NCI-H2171 treated with DMSO at 0.1 percent for 48 hours (cell line): ENCODE measurements at places on chromosomes 5 and 9.

DNA sequence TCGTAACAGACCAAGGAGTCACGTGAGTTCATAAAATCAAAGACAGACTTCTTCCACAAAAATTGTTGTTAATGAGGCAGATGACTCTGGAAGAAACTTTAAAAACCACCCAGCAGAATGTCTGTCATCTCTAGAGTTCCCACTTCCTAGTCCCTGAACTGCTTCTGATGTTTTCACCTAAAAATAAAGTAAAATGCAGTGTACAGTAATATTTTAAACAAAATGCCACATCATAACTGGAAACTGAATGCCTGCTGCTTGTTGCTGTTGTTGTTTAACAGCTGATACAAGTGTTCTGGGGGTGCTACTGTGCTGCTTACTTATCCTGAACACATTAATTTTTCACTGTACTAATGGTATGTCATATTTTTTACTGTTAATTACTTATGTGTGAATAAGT, 577.2 kb downstream of the MTRR start:
- DNase-seq, result no peak

GRCh38 chr5:87347272-87347671, 65.5 kb downstream of the CCNH start:
- no peak for DNase-seq

DNA sequence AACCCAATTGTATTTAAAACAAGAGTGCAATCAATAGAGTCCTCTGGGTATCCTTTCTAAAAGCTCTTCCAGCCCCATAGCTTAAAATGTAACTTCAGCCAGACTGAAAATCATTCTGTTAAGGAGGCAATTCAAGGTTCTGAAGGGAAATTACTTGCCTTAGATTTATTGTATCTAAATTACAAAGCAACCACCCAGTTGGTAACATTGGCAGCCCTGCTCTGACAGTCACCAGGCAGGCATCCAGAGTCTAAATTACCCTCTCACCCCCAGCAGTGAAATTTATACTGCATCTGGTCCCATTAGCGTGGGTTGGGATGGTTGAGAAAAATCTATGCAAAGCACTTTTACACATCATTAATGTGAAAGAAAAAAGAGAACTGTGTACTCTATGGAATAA, 514.7 kb downstream of the MTRR start:
- DNase-seq, result peak; percentile 70

- no peak for DNase-seq
These were observed 36.9 kb upstream of the ADAMTS16 start for GRCh38 chr5:5103245-5103644.

DNA sequence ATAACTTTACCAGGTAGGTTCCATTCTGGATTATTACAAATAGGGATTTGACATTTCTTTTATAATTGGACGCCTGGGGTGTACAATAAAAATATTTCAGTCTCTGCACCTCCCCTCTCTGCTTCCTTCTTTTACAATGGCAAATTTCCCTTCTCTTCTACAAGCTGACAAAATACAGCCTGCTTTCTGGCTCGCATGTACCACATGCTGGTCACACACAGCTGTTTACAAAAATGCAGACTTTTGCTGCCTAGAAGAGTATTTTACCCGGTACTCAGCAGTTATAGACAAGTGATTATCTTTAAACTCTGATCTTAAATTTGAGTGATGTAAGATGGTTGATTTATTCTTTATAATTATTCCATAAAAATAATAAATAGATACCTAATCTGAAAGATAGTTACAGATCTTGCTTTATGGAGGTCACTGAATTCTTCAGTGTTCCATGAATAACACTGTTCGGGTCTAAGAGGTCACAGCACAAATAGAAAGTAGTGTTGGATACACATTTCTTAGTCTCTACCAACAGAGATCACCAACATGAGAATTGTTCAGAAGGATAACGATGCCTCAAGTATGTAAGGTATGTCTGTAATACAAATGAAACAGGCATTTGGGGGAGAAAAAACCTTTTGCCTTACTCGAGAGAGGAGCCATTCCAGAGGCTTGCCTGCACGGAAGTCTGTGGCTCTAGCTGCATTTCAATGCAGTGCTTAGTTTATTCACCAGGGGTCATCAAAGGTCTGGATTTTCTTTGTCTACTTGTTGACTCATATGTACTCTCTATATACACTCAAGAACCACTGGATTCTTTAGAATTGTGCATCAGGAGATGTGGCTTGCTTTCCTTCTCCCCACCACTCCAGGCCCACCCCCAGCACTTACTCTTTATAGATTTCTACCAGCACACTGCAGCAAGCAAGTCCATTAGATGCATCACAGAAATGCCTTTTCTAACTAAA, 206.6 kb upstream of the RFX3 start:
- peak; percentile 87 for DNase-seq

GRCh38 chr5:91955610-91956009, 572.5 kb upstream of the ARRDC3 start:
- DNase-seq, result peak; percentile 25

GRCh38 chr5:179375236-179375685, 30.0 kb upstream of the ADAMTS2 start:
- peak; percentile 54 for DNase-seq

DNA sequence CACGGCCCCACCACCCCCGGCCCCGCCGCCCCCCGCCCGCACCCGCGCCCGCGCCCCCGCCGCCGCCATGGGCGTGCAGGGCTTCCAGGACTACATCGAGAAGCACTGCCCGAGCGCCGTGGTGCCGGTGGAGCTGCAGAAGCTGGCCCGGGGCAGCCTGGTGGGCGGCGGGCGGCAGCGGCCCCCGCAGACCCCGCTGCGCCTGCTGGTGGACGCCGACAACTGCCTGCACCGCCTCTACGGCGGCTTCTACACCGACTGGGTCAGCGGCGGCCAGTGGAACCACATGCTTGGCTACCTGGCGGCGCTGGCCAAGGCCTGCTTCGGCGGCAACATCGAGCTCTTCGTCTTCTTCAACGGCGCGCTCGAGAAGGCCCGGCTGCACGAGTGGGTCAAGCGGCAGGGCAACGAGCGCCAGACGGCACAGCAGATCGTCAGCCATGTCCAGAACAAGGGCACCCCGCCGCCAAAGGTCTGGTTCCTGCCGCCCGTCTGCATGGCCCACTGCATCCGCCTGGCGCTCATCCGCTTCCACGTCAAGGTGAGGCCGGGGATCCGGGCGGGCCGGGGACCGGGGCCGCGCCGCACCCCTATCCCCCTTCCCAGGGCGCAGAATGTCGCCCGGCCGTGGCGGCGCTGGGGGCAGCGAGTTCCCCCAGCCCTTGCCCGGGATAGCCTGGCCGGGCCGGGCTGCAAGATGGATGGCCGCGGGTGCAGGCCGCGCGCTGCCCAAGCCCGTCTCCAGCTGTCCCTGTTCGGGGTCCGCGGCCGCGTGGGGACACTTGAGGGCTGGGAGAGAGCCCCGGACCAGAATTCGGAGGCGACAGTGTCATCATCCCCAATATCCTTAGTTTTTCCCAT, 594 bp downstream of the FAM120A start:
- DNase-seq, result peak; percentile 36

- DNase-seq, result no peak
These were observed 26.0 kb downstream of the ZCCHC7 start for GRCh38 chr9:37146410-37146809.

- no peak for DNase-seq
These were observed 174.0 kb downstream of the ARHGAP26 start for GRCh38 chr5:142944140-142944539.

DNA sequence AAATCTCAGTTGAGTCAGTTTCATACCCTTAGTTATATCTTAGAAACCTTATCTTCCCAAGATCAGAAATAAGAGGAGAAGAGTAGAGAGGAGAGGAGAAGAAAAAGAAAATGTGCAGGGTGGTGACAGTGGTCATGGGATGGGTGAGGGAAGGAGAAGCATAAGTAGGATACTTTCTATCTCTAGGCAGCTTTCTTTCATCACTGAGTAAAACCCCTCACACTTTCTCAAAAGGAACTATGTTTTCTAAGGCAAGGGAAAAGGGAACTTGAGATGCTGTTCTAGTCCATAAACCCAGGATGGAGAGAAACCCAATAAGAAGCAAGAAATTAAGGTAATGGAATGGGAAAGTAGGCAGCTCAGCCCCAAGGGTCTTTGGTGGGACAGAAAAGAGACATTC, 225.3 kb downstream of the MCTP1 start:
- no peak for DNase-seq

- no peak for DNase-seq
These were observed 5.8 kb upstream of the CARD19 start for GRCh38 chr9:93090091-93090655.

- DNase-seq, result no peak
These were observed 228.2 kb downstream of the MAN2A1 start for GRCh38 chr5:109917966-109918365.

GRCh38 chr9:124501771-124502320, 5.4 kb downstream of the NR5A1 start:
- DNase-seq, result no peak

GRCh38 chr9:92424340-92424739, at the start of gene OMD:
Gene OMD, minus strand, starts transcription at chr9:92424471. Its CDS starts 6,913 bp downstream, at chr9:92417558.
- no peak for DNase-seq

DNA sequence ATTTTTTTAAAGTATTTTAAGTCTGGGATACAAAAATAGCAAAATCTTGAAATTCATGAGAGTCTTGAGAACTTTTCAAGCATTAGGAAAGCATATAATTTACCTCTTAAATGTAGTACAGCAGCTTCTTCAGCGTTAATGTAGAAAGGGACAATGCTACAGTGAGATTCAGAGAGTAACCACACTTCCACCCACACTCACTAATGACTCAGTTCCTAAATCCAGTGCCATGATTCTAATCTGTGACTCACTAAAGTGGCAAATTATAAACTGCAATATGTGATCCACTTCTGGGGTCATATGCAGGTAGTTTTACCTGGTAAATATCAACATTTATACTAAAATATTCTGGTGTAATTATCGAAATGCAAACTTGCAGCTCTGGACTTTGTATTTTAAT, 434.5 kb upstream of the TUSC1 start:
- DNase-seq, result no peak

DNA sequence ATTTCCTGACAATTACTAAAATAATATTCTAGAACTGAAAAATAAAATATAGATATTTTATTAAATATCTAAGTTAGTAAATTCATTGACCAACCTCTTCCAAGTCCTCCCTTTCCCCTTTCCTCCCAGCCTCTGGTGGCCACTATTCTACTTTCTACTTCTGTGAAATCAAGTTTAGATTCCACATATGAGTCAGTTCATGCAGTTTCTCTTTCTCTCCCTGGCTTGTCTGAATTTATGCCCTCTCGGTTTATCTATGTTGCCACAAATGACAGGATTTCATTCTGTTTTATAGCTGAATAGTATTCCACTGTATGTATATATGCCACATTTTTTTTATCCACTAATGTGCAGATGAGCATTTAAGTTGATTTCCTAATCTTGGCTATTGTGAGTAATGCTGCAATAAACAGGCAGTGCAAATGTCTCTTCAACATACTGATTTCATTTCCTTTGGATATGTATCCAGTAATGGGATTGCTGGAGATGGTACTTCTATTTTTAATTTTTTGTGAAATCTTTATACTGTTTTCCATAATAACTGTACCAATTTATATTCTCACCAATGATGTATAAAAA, 52.3 kb downstream of the WDR36 start:
- DNase-seq, result no peak

- no peak for DNase-seq
These were observed 386.1 kb upstream of the MPDZ start for GRCh38 chr9:13665418-13666066.

DNA sequence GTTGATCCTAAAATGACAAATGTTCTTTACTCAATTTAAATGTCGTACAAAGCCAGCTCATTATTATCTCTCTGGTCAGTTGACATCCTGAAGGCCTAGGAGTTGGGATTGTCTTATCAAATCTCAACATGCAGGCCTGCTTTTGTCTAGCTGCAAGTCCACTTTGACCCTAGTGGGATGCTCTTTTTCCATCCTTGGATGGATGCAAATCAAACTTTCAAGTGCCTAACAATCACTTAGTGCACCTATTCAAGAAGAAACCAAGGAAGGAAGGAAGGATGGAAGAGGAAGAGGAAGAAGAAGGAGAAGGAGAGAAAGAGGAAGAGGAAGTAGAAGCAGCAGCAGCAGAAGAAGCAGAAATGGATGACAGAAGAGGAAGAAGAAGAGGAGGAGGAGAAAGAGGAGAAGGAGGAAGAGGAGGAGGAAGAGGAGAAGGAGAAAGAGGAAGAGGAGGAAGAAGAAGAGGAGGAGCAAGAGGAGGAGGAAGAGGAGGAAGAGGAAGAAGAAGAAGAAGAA, 109.6 kb downstream of the PIK3R1 start:
- no peak for DNase-seq

DNA sequence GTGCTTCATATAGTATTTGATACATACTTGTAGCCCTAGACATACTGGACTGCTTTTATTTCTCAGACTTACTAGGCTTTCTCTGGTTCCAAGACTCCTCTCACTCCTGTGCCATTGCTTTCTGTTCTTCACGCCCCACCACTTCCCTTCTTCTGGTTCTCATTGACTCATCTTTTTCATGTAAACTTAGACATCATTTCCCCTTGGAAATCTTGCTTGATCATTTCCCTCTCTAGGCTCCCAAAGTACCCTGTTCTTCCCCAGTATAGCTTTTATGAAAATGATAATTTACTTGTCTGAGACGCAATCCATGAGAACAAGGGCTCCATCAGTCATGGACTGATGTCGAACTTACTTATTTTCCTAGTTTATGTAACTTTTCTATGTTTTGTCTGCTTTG, 83.5 kb downstream of the TLR4 start:
- DNase-seq, result no peak

DNA sequence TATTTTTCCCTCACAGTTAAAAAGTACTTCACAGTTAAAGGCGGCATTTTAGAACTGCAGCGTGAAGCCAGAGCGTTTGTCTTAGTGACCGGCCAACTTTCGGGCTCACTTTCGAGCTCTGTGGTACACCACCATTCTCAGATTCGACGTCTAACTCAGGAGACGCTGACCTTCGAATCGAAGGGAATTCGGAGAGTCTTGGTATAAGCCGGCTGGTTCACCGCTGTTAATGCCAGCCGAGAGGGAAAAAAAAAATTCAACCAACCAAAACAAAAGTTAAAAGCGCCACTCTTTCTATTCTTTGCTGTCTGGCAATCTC, 544 bp upstream of the SNX24 start:
- peak; percentile 23 for DNase-seq

DNA sequence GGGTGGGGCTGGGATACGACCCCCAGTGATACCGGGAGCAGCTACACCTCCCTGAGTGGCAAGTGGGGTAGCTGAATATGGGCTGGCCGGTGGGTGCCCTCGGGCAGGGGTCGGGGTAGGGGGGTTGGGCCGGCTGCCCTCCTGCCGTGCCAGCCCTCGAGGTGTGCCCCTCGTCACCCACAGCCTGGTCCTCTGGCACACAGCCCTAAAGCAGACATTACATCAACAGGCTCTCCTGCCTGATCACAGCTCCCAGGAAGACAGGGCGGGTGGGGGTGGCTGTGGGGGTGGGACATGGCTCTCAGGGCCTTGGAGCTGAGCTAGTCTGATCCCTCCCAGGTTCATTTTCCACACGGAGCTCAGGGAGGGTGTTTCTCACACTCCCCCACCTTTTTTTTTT, 23.2 kb downstream of the FBXW5 start:
- no peak for DNase-seq

- DNase-seq, result no peak
These were observed 117.6 kb downstream of the SEMA5A start for GRCh38 chr5:9428272-9428671.

- no peak for DNase-seq
These were observed 133.9 kb downstream of the C9orf50 start for GRCh38 chr9:129486756-129487657.

- DNase-seq, result no peak
These were observed 15.9 kb downstream of the EBF1 start for GRCh38 chr5:159083548-159084452.

GRCh38 chr5:154049636-154050035, 10.9 kb downstream of the MFAP3 start:
- DNase-seq, result no peak

- no peak for DNase-seq
These were observed 239.9 kb upstream of the PAPPA start for GRCh38 chr9:115913696-115914095.
